Neural crest cell (in vitro differentiated cells): ENCODE measurements at places on chromosomes 12 and 14. TPM values are rescaled to one million over a fixed set of nuclear protein-coding genes. Genes with fewer than 3 reads are reported as not detected.

The TM9SF1 gene
- 45.6 and 47.4 TPM in 2 replicates for total RNA-seq

The ESRRB gene
- 0.28 and 0.77 TPM in 2 replicates for total RNA-seq

DNA sequence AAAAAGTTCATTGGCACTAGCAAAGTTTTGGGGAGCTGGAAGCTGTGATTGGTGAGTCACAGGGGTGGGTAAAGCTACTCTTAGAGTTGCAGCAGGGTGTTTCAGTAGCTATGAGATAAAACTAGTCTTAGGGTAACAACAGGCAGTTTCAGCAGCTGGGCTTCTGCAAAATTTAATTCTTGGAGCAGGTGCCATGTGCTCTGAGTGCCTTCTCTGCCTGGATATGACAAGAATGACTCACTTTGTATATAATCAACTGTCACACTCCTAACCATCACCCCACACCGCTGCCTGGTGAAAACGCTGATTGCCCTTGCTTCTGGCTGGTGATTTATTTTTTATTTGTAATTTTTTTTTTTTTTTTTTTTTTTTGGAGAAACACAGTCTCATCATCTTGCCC is 10.5 kb upstream of the PLBD2 start:
- H3K27me3 ChIP-seq, result no peaks in the 10 kb centered on the region
- peaks cover 13% of the 10 kb centered on the region for H3K4me1 ChIP-seq
- H3K27ac ChIP-seq, result no peak overlapping the region
- no peak for DNase-seq
- H3K4me3 ChIP-seq, result no peak overlapping the region
- H3K36me3 ChIP-seq, result no peaks in the 10 kb centered on the region

GRCh38 chr12:32069071-32069470 is 37.6 kb upstream of the BICD1 start:
- H3K4me3 ChIP-seq, result no peak overlapping the region
- no peaks in the 10 kb centered on the region for H3K36me3 ChIP-seq
- H3K27me3 ChIP-seq, result no peaks in the 10 kb centered on the region
- H3K4me1 ChIP-seq, result no peaks in the 10 kb centered on the region
- DNase-seq, result no peak
